Activated T-cell treated with anti-CD3 and anti-CD28 coated beads, Interleukin-2, amount 50 U/mL, for 72 hours (primary cell): ENCODE measurements at places on chromosomes 3 and 15.

GRCh38 chr3:65964838-65965237, 73.9 kb downstream of the MAGI1 start:
- no peak for DNase-seq

DNA sequence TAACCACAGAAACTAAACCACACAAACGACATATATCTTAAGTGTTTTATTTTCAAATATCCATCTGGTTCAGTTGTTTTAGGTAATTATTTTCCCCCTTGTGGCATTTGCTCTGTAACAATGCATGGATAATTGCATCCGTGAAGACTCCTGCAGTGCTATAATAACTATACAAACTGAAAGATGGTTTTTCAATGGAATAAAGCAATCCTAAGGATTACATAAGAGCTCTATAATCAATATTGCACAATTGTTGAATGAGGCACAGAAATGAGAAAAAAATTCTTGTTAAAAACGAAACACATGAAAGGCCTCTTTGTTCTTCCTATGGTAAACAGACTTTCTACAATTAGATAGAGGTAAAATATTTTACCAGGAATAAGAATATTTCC, 446.0 kb upstream of the EPHA3 start:
- DNase-seq: no peak

DNA sequence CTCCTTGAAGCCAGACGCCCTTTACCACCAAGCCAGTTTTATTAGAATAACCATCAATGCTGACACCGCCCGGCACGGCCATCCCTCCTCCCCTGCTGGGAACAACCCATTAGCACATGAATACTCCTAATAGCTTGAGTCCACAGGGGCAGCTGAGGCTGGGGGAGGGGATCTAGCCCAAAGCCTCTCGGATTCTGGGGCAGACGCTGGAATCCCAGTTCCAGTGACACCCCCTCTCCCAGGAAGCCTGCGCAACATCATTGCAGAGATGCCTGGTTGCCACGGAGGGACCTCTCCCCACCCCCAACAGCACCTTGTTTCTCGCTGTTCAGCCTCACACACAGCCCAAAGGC, 1.2 kb upstream of the LINGO1 start:
- no peak for DNase-seq

DNA sequence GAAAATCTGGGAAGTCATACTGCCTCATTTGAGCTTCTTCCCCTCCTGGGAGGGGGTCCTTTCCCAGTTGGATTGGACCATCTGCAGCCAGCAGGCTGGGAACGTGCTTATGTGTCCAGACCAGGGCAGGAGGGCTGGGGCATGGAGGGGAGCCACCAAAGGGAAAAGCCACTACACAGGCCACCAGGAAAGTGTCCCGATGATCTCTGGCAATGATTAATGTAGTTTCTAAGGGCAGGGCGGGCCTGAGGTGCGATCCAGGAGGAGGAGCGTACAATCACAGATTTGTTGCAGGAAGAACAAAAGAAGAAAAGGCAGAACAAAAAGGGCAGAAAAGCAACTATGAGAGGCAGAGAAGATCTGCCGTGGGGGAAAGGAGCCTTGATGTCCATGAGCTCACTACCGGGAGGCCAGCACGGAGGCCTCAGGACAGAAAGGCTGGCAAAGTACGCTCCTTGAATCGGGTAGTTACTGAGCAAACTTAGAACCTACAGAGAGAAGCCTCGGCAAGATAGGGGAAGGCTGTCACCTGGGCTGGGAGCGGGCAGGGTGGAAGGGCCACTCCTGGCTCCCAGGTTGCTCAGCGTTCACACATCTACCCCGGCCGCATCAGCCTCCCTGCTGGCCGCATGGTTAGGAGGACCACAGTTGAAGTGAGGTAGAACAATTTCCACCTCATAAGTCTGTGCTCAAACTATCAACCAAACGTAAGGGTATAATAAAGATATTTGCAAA, 79.5 kb upstream of the PCSK6 start:
- DNase-seq: no peak

DNA sequence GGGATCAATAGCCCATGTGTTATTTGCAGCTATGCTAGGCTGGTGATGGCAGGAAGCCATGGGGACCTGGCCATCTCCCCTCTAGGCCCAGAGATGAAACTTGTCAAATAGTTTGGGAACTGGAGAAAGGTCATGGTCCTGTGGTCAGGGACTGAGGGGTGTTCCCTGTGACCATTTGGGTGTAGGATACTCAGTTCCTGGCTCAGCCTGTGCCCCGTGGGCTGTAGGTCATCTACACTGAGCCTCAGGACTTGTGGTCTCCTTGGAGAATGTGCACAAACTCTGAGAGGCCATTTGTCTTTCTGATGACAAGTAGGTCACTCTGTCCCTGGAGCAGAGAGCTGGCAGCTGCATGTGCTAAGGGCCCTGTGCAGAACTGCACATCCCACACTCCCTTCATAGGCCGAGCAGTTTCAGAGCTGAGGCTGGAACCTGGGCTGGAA, 17.5 kb downstream of the GASK1A start:
- DNase-seq: no peak

GRCh38 chr3:38602576-38603250, 46.8 kb downstream of the SCN5A start:
- DNase-seq: no peak

GRCh38 chr3:104825116-104825515, 541.6 kb upstream of the ALCAM start:
- no peak for DNase-seq

DNA sequence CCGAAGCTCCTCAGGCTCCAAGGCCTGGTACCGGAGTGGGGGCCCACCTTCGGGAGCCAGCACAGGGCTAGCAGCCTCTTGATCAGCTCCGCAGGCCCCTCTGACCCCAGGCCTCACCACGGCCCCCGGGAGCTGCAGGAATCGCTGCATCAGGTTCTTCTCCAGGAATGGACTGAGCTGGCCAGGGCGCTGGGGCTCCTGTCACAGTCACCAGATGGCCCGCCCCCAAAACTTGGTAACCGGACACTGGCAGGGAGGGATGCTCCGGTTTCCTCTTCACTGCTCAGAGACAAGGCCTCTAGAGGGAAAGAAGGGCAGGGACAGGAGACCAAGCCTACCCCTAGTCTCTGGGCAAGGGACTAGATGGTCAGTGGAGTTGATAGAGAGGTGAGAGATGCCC, 9.9 kb downstream of the AP3B2 start:
- no peak for DNase-seq

- DNase-seq: no peak
Measured at GRCh38 chr15:67133026-67133425, 67.6 kb downstream of the SMAD3 start.

- no peak for DNase-seq
Measured at GRCh38 chr15:22969489-22969888, 10.7 kb downstream of the CYFIP1 start.

DNA sequence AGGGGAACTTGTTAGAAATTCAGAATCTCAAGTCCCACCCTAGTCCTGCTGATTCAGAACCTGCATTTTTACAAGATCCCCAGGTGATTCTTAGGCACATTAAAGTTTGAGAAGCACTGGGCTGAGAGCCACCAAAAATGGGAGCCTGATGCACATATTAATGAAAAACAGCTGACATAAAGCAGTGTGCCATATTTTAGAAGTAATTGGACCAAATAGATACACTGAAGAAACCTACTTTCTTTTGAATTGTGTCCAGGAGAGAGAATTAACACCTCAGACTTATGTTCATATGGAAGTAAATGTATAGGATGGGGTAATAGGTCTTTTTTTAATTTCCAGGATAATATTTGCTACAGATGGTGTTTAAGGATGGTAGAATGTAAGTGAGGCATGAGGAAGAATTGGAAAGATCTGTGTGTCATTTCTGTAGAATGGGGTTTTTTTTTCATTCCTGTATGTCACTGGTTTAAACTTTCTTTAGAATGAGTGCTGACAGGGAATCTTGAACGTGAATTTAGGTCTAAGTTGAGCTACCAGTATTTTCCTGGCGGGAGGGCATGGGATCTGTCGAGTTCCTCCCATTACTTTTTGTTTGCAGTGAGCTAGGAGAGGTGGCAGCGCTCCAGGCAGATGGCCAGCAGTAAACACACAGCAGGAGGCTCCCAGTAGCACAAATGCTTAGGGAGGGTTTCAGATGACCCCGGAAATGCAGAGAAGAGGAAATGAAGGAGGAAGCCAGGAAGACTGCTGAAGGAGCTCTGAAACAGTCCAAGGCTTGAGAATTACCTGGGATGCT, 185.6 kb downstream of the PLCL2 start:
- DNase-seq: no peak
